Activated CD4-positive, CD25-positive, alpha-beta regulatory T cell treated with anti-CD3 and anti-CD28 coated beads, Interleukin-2, amount 50 U/mL, for 16 hours (primary cell): ENCODE measurements at places on chromosomes 1 and 21.

DNA sequence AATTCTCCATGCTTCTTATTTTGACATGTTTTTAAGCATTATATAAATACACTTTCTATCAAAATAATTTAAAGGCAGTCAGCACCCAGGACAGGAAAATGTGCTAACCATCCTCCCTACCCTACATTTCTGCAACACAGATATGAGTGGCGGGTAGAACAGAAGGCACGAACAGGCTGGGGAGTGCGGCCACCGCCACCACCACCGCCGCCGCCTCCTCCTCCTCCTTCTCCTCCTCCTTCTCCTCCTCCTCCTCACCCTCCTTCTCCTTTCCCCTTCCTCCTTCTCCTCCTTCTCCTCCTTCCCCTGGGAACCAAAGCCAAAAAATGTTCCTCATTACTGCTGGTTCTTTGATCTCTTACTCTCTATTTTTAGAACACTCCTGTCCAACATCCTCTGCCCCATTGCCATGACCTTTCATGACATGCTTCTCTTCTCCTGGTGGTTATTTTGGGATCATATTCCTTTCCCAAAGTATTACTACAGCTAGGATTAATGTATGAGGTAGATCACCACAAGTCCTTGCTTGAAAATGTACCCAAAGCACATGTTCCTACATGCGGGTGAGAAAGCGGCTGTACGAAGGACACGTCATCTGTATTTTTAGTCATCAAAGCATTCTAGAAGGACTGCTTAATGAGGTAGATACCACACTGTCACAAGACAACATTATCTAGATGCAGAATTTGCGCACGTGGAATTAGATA lies 24.5 kb upstream of the CCN1 start:
- DNase-seq, result no peak

DNA sequence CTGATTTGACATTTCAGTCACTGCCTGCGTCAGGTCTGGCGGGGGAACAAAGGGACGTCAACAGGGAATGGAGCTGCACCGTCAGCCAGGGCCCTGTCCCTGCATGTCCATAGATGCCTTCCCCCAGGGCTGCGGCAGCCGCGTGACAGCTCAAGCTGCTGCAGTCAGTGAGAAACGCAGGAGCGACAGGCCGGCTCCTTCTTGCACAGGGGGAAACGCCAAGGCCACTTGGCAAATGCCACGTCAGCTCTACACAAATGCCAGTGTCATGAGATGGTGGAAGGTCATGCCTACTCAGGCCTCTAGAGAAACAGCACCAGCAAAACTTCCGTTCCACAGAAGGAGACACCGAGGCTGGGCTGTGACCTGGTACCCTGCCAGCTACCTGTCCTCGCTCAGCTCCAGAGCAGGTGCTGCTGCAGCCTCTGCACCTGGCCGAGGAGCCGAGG lies 37.7 kb downstream of the SYF2 start:
- no peak for DNase-seq

DNA sequence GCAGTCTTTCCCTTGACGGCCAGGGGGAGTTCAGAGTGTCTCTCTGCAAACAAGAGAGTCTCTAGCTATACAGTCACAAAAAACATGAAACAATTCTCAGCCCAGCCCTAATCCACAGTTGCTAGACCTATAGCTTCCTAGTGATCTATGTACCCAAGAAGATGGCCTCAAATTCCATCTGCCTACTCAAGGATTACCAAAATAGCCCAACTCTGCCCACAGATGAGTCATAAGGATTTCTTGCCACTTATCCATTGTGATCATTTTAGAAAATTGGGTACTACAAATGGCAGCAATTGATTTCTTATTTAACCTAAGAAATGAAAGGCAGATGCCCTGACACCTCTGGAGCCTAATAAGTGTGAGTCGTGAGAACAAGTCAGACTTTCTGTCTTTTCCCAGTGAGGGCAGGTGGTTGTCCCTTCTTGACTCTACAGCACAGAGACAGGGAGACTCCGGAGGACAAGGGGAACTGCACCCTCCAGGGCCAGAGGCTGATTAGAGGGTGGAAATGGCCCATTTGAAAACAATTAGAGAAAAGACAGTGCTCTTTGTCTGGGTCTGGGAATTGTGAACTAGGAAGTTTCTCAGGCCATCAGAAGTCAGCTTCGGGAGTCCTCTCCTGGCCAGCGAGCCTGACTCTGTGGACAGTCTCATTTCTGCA lies 65.4 kb downstream of the ABCA4 start:
- no peak for DNase-seq

DNA sequence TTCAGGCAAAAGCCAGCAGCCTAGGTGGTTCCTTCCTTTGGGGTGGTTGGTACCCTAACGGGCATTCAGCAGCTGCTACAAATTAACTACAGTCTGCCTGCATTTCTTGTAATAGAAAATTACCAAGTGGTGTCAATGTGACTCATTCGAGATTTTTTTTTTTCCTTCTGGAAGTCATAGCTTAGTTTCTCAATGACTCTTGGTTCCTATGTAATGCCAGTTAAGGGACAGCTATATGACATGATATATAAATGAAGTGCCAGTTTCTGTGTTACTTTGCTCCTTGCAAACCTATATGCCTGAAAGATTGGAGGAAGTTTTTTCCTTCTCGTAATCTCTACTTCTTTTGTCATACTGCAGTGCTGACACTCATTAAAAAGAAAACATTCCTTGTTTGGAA lies 2.6 kb downstream of the MGST3 start:
- DNase-seq, result no peak

DNA sequence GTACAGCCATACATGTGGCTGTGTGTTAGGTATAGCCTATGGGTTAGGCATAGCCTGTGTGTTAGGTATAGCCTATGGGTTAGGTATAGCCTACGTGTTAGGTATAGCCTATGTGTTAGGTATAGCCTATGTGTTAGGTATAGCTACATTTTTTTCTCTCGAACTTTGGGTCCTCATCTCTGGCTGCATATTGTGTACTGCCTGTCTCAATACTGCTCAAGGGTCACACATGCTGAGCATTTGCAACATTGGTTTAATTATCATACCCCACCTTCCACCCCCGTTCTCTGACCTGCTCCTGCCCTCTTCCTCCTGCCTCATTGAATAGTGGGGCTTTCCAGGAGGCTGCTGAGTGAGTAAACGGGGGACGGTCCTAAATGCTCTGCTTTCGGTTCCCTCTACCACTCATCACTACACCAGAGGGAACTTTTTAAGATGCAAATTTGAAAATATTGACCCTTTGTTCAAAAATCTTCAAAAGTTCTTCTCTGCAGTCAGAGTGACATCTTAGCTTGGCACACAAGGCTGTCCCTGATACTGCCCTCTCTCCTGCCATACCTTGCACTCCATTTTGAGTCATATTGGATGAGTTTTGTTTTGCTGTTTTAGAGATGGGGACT lies 17.8 kb downstream of the OR2B11 start:
- no peak for DNase-seq

DNA sequence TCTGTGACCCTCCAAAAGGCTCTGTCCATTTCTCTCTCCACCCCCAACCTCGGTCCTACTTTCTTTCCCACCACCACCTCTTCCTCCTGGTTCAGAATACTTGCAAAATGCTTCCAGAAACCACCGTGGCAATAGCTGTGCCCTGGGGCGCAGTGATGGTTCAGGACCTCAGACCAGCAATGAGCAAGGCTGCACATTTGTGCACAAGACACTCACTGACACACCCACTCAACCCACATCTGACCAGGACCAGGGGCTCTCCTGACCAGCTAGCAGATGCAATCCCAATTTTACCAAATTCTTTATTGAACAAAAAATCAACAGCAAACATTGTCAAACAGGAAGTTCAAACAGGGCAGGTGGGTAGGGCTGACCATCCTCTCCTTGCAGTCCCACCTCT lies 25.7 kb downstream of the SPOCD1 start:
- no peak for DNase-seq

DNA sequence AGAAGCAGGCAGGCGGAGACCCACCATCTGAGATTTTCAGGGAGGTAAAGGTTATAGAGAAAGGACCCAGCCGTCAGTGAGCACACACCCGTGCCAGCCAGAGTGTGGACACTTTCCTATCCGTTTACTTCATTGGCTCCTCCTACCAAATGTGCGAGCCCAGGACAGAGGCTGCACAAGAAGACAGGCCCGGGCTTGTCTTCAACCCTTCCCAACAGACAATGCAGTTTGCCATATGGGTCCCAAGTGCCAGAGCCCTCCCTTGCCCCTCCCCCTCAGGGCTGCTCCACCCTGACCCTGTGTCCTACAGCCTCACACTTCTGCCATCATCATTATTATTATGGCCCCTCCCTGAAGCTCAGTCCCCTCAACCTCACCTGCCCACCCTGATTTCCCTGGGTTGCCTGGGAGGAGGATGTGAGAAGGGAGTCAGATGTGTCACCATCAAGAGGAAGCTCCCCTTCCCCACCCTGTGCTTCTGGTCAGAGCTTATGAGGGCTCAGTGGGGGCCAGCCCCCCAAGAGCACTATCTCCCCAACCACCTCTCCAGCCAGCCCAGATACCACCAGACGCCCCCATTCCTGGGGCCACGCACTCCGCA lies 9.4 kb downstream of the LAPTM5 start:
- no peak for DNase-seq

DNA sequence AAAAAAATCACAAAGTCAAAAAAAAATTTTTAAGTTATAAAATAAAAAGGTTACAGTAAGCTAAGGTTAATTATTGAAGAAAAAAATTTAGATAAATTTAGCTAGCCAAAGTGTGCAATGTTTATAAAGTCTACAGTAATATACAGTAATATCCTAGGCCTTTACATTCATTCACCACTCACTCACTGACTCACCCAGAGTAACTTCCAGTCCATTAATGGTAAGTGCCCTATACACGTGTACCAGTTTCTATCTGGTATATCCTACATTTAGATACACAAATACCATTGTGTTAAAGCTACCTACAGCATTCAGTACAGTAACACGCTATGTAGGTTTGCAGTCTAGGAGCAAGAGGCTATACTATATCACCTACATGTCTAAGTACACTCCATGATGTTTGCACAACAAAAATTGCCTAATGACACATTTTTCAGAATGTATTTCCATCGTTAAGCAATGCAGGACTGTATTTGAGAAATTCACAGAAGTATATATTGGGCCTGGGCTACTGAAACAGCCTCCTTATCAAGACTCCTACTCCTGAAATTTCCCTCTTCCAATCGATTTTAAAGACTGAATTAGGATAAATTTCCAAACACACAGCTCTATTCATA lies 155.1 kb downstream of the COP1 start:
- no peak for DNase-seq

DNA sequence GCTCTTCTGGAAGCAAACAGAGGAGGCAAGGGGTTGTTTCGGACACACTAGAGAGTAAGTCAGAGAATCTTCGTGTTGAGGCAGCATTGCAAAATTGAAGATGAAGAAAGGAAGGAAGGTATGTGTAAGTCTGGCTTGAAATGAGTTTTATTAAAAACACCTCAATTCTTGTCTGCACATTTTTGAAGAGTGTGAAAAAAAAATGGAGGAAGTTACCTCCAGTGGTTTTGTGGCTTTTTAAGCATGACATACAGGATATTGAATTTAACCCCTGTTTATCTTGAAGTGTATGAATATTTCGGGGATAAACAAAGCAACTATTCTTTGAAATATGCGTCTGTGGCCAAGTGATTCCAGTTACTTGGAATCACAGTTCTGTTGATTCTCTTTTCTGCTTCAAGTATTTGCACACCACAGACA lies 203.2 kb upstream of the SGIP1 start:
- no peak for DNase-seq

DNA sequence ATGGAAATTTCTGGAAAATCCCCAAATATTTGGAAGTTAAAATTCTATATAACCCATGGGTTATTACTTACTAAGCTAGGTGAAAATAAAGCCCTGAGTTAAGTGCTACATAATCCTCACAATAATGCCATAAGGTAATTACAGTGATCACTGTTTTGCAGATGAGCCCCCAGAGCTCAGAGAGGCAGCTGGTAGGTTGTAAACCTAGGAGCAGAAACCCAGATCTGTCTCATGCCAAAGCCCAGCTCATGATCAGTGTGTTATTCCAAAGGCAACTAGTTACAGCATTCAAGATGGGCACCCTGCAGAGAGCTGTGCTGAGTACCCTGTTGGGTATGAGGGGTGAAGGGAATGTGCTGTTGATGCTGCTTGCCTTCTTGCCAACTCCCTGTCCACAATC lies 10.8 kb upstream of the MYOG start:
- DNase-seq, result no peak

GRCh38 chr1:2462819-2463218 lies 13.3 kb upstream of the PLCH2 start:
- no peak for DNase-seq

- no peak for DNase-seq
Observed at GRCh38 chr1:181140891-181141290, 52.4 kb downstream of the IER5 start.

DNA sequence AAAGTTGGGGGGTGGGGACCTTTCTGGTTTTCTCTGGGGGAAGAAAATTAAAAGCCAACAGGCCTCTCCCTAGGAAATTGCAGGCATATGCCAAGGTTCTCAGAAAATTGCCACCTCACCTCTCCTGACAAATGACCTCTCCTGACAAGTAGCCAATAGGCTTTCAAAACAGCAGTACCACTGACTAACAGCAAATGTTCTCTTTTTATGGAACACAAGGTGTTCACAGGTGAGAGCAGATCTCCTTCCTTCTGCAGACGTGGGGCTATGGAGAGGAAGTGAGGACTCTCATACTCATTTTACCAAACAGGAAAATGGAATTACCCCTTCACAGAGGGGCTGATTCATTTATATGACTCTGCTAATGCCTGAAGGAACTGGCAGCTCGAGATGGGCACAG lies 32.7 kb upstream of the SUCO start:
- no peak for DNase-seq

DNA sequence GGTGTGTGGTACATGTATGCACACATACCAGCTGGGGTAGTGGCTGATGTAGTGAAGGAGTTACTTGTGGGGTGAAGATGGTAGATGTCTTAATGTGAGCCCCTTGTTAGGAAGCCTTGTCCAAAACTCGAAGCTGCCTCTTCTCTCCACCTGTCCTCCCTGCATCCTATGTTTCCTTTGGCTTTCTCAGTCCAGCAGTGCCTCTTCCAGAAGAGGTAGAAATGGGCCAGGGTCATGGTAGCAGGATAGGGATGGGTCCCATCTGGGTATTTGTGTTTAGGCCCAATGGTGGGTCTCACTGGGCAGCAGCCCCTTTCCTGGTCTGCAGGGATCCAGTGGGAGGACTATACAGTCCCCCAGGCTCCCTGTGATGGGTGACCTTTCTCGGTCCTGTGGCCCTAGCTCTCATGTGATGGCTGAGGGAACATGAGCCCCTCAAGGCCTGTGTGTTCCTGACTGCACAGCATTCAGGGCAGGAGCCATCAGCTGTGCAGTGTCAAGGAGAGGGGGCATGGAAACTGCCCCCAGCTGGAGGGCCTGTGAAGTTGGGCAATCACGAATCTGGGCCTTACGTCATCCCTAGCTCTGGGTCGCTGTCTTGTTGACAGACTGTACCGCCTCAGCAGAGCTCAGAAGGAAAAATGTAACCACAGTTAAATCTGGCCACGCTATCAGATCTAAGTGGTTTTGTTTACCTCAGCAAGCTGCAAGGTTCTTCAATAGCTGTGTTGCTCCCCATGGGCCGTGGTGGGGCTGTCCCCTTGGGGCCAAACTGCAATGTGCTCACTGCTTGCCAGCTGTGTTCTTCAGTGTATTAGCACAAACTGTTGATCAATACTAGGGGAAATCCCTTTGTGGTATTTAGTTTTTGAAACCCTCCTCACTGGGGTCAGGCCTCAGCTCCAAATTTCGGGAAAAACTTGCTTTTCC lies 82.7 kb downstream of the NOS1AP start:
- DNase-seq, result no peak

GRCh38 chr1:218347723-218348627 lies 2.8 kb downstream of the TGFB2 start:
- no peak for DNase-seq
